ENCODE measurements at places on chromosomes 1 and 21.
A peak's percentile ranks its signal among the peaks of the same experiment; 100 is the strongest.

DNA sequence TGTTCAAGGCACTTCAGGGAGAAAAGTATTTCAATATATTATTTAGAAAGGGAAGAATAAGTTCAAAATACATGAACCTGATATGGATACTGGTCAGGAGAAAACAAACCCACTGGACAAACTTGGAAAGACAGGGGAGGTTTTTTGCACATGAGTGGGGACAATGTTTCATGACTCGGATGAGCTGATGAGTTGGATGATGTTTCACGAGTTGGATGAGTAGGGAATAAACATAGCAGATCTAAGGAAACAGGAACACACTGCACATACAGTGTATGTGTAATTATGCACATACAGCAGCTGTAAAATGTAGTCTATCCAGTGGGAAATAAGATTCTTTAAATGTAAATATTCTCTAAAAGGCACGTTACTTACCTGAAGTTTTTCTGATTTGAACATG, 682.9 kb upstream of the ADAMTS5 start:
- DNase-seq, result peak; percentile 3

GRCh38 chr1:240492832-240493440, 119.0 kb downstream of the GREM2 start:
- DNase-seq, result peak; percentile 65

- DNase-seq, result peak; percentile 88
Measured at GRCh38 chr1:199272139-199272544, 633.3 kb downstream of the PTPRC start.

DNA sequence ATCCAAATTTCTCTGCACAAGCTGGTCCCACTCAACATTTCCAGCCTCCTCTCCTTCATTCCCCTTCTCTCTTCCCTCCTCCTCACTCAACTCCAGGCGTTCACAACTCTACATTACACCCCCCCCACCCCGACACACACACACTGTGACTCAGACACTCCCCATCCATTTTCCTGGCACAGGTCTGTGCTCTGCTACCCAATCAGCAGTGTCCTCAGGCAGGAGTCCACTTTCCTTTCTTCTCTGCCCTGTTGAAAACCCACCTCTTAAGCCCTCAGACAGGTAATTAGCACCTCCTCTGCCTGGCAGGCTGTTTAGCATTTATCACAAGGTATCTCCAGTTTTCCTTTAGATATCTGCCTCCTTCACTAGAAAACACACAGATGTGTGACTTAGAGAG, 8.8 kb upstream of the LMX1A start:
- DNase-seq, result no peak

DNA sequence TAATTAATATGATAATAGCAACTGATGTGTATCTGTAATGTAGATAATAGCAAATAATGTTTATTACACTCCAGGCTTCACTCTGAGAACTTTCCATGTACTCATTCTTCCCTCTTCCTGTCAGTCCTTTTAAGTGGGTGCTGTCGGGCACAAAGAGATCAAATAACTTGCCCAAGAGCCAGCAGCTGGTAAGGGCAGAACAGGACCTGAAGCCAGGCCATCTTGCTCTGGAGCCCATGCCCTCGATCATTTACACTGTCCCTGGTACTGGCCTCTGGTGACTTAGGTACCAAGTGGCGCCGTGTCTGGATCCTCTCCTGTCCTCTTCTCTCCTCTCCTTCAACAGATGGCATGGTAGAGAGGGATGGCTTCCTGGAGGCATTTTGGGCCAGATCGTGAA, 97.2 kb downstream of the VPS13D start:
- no peak for DNase-seq

DNA sequence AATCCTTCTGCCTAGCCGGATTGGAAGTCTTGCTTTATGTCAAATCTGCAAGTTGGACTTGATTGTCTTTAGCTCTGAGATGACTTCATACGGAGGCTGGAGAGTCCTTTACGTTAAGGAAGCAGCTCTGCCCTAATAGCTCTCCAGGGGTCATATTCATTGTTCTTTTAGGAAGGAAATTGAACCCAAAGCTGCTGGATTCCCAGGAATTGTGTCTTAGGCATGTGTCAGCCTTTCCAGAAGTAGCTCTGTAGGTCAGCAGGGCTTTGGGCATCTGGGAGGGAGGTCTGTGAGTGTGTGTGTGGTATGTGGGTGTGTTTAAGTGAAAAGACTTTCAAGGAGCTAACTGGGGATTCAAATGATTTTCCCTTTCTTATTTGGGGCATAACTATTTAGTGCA, 82.4 kb downstream of the ABCA4 start:
- DNase-seq, result peak; percentile 92

DNA sequence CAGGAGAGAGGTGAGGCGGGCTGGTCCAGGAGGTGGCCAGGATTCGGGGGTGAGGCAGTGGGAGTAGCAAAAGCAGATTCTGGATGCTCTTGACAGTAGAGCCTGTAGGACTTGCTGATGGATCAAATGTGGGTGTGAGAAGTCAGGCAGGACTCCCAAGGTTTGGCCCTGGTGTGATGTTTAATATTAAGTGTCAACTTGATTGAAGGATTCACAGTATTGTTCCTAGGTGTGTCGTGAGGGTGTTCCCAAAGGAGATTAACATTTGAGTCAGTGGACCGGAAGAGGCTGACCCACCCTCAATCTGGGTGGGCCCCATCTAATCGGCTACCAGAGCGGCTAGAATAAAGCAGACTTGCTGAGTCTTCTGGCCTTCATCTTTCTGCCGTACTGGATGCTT, 6.8 kb upstream of the RAB4A start:
- DNase-seq, result no peak

DNA sequence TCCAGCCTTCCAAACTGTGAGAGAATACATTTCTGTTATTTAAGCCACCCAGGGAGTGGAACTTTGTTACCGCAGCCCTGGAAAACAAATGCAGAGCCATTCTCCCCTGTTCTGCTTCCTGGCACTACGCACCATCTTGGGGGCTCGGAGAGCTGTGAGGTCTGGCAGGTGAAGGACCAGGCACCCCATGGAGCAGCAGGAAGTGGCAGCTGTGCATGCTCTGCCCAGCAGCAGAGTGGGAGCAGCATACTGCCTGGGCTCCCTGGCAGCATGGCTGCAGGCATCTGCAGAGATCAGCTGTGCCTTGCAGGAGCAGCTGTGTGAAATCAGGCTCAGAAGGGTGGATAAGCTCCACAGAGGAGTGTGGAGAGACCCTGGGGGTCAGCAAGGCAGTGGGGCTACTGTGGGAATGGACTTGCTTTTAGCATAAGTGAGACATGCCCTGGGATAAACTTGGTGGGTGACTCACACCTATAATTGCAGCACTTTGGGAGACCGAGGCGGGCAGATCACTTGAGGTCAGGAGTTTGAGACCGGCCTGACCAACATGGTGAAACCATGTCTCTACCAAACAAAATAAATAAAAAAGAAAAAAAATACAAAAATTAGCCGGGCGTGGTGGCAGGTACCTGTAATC, 17.7 kb upstream of the ZSCAN20 start:
- no peak for DNase-seq

GRCh38 chr1:199453723-199454122, 573.8 kb upstream of the NR5A2 start:
- DNase-seq, result no peak

Data from fibroblast of pulmonary artery (primary cell).